NCI-H1092 treated with DMSO at 0.1 percent for 48 hours (cell line): ENCODE measurements at places on chromosomes 5 and 9.

DNA sequence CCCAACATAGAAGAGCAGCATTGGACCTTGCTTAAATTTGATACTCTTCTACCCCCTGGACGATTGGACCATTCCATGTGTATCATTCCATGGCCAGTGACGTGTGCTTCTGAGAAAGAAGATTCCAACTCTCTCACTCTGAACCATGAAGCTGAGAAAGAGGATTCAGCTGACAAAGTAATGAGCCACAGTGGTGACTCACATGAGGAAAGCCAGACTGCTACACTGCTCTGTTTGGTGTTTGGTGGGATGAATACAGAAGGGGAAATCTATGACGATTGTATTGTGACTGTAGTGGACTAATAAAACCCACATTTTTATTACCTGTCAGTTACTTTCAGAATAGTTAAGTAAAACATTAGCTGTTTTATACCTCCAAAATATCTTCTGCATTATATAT, 7.5 kb downstream of the HSPA5 start:
- no peak for DNase-seq

- DNase-seq, result no peak
Observed at GRCh38 chr9:110161940-110162339, 46.0 kb downstream of the C9orf152 start.

DNA sequence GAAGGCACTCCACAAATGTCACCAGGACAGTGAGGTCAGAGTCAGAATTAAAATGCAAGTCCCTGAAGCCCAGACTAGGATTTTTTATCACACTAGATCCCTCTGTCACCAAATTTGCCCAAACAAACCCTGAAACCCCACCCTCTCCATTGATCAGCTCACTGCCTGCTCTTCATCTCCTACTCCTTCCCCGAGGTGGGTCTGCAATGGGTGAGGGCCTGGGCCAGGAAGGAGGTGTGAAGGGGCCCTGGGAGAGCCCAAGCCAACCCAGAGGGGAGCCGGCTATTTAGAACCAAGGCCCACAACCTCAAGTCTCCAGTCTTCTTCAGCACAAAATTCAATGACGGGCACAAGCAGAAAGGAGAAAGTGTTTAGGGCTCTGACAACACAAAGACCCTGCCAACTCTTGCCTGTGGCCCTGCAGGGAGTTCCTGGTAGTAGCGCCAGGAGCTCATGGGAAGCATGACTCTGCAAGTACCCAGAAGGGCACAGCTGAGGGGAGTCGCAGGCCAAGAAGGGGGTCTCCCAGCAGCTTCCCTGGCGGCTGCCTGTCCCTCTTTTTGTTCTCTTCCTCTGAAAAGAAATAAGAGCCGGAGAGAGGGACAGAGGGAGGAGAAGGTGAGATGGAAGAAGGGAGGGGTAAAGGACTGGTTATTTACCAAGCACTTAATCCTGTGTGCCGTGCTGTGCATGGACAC, 5.5 kb downstream of the FOXI1 start:
- DNase-seq, result no peak

GRCh38 chr5:169893010-169893409, 87.3 kb downstream of the INSYN2B start:
- DNase-seq, result no peak

DNA sequence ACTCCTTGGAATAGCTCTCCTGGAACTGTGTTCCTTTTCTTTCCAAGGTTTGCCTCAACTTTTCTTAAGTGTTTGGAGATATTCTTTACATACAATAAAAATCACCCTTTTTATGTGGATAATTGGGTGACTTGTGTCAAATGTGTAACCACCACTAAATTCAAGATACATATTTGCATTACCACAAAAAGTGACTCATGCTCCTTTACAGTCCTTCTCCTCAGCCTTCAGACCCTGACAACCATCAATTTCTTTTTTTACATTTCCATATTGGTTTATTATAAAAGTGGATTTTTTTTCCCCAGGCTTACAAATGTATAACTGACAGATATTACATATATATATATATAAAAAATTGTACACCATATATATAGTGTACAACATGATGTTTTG, 372.0 kb upstream of the KCNN2 start:
- no peak for DNase-seq

- no peak for DNase-seq
Observed at GRCh38 chr5:131462454-131462853, 172.6 kb downstream of the RAPGEF6 start.

- no peak for DNase-seq
Observed at GRCh38 chr5:178221853-178222252, 10.7 kb downstream of the PHYKPL start.

GRCh38 chr9:78365748-78366697, 69.1 kb downstream of the PSAT1 start:
- peak; percentile 1 for DNase-seq

DNA sequence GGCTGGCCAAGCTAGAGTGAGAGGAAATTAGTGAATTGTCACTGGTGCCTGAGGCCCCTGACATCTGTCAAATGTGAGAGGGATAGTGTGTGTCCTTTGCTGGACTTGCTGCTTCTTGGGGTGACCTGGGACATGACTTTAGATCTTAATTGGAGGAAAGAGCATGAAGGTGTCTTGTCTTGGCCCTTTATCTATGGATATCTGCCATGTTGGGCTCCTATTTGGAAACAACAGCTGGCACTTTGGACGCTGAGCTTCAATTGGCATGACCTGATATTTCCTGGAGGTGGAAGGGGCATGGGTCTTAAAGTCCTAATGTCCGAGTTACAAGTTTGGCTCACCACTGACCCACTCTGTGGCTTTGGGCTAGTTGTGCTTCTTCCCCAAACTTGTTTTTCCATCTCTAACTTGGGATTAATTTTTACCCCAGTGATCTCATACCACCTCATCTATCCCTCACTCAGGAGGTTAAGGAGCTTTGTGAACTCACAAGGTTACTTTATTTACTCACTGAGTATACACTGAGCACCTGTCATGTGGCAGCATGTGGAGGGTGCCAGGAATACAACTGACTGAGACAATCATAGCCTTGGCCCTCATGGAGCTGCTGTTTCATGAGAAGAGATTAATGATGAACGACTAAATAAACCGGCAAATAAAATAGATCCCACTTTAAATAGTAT, 30.1 kb upstream of the CXCL14 start:
- DNase-seq, result no peak

DNA sequence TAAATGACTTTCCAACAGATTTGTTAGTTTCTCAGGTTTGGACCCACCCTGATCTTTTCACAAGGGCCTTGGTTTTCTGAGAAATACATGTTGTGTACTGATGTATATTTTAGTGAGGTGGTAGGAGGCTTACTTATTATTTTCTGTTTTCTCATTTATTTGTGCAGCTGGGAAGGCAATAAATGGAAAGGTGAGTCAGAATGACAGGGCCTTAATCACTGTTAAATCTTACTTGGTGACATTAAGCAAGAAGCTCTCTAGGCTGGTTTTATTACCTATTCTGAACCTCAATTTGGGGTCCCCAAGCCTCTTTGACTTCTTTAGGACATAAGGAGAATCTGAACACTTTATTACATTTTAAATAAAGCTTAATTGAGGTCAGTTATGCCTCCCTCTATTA, 214.0 kb upstream of the DAB2 start:
- no peak for DNase-seq

GRCh38 chr5:145906401-145906800, 30.0 kb upstream of the SH3RF2 start:
- DNase-seq, result no peak
